ENCODE measurements at places on chromosomes 2 and 18.

- no peak for DNase-seq
Observed at GRCh38 chr2:67845621-67846369, 217.0 kb downstream of the C1D start.

GRCh38 chr2:19536136-19536535 lies 177.7 kb upstream of the OSR1 start:
- no peak for DNase-seq

DNA sequence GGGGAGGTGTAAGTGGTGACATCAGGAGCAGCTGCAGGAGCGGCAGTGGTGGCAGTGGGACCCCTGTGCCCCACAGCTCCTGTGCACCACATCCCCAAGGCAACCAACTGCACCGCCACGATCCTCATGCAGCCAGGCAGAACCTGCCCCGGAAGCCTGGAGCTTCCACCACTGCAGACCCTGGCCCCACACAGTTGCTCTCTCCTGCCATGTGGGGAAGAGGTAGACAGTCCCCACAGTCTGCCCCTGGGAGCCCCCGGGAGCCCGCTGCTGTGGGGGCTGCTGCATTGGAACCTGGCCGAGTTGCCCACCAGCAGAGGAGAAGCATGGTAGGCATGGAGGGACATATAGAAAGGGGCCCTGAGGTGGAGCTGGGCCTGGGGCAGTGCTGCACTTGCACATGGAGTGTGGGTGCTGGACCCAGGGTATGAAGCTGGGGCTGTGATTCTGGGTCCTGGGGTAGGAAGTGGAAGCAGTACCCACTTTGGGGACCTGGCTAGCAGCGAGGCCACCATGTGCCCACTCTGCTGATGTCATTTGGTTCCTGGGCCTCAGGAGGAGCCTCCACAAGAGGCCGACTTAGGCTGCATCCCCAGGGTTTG lies 623.3 kb upstream of the LRRTM4 start:
- DNase-seq: no peak

DNA sequence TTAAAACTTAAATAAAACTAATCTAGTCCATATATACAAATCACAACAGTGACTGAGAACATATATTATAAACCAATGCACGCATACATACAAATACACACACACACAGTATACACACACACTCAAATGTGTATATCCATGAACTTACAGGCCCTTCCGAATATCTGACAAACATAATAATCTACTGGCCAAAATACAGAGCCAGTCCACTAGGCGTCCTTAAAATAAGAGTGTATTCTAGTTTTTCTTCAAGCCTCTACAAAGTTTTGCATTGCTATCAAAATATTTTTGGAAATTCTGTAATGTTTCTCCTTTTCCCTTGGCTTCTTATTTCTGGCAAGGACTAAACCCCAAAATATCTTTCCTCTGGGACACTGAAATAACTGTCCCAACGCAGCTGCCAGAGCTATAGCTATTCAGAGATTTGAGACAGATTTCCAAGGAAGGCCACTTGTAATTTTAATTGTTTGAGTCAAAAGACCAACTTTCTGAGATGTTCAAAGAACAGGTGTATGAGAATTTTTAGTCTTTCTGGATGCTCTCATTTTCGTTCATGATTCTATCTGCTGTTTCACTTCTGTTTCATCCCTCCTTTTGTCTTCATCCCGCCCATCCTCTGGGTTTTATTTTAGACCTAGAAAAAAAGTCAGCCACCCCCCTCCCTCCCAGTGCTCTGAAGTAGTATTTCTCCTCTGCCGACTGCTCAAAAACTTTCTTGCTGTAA lies 24.1 kb upstream of the SP3 start:
- no peak for DNase-seq

DNA sequence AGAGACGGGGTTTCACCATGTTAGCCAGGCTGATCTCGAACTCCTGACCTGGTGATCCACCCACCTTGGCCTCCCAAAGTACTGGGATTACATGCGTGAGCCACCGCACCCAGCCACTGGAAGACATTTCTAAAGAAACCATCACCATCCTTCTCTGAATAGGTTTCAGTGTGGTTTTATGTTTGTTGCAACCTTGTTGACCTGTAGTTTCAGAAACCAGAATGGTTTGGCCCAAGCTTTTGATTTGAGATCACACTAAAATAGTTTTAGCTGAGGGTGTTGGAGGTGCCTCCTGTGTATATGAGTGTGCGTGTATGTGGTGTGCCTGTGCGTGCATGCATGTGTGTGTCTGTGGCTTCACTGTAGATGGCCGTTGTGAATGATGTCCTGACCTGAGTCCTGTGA lies 26.2 kb downstream of the INPP4A start:
- DNase-seq: no peak

DNA sequence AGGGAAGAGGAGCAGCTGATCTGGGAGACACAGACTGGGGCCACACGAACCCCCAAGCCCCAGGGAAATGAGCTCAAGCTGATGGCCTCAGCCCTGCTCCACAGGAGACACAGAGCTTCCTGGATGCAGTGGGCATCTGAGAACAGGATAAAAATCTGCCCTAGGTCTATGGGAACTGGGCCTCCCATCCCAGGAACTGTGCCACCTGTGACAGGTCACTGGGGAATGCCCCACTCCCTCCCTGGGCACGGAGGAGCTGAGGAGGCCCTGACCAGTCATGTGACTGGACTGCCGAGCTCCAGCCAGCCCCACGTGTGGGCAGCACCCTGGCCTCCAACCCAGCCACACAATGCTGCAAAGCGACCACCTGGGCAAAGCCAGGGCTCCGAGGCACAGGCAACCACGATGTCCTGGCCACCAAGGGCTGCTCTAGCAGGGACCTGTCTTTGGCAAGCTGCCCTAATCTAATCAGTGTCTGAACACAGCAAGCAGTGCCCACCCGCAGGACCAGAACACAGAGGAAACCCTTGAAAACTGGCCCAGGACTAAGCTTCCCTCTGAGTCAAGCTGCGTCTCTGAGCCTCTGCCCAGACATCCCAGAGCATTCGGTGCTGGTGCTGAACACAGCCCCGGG lies 57.8 kb upstream of the ID2 start:
- no peak for DNase-seq

DNA sequence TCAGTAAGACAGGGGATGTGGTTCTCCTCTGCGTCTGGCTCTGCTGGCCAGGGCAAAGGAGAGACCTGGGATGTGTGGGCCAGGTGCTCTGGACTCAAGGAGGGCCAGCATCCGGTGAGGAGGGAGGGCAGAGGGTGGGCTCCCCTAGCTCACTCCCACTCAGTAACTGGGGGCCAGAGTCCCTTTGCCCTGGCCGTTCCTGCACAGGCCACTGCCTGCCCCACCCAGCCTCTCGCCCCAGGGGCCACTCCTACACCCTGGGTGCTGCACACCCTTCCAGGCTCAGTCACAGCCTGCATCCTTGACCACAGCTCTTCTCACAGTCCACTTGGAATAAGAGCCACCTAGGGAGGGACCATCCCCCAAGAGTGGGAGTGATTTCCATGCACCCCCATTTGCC lies 41.0 kb downstream of the SNED1 start:
- DNase-seq: no peak

DNA sequence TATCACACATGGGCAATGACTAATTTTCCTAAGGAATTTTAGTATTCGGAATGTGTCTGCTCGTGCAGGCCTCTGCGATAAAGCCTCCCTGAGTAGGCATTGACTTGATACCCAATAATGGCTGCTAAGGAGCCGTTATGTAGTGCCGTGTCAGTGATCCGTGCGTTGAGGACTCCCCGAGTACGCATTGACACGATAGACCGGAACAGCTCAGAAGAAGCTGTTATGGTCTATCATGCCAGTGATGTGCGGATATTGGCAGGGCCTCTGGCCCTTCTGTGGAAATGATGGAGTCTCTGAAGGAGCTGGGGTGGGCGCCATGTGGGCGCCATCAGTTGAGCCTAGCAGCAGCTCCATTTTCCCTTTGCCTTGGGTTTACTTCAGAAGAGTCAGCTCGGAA lies 29.1 kb downstream of the ZEB2 start:
- DNase-seq: no peak

DNA sequence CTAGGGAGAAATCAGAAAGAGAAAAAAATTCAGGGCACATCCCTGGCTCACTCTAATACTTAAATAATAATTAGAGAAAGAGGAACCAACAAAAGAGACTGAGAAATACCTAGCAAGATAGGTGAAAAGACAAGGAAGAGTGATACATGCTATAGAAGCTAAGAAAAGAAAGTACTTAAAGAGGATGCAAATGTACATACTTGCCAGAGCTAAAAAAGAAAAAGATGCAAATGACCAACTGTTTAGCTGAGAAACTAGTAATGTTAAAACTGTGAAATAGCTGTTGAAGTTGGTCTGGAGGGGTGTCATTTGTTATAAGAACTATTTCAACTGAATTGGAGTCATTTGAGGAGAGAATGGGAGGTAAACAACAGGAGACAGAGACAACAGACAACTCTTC lies 412.2 kb downstream of the SPAG16 start:
- no peak for DNase-seq

GRCh38 chr2:128613351-128613750 lies 294.7 kb upstream of the HS6ST1 start:
- no peak for DNase-seq

DNA sequence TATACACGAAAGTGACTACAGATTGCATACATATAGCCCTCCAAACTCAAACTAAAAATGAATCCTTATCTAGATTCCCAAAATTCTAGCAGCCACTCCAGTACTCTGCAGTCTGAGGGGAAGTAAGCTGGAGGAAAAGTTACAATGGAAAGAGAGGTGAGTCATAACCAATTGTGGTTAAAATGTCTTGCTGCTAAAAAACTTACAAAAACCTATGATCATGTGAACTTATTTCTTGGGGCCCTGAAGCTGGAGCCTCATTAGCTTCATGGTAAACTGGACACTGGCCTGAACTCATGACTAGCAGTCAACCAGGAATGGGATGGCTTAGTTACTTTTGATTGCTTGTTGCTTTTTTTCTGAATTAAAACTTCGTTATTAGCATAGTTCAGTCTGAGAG lies 175.9 kb downstream of the SLC4A3 start:
- no peak for DNase-seq

- no peak for DNase-seq
Observed at GRCh38 chr2:72813841-72814240, 12.0 kb downstream of the EXOC6B start.

GRCh38 chr18:57741273-57741672 lies 61.8 kb downstream of the ATP8B1 start:
- no peak for DNase-seq

DNA sequence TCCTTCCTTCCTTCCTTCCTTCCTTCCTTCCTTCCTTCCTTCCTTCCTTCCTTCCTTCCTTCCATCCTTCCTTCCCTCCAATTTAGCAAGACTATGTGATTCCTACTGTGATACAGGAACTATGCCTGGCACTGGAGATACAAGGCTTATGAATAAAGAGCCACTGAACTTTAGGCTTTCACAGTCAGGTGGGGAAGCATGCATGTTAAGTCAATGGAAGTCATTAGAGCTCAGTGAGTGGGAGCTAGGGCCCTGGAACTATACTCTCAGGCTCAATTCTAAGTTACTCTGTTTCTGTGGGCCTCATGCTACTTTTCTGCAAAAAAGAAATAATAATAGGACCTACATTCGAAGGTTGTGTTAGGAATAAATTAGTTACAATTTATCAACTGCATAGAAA lies 527.6 kb upstream of the ZEB2 start:
- DNase-seq: no peak

- no peak for DNase-seq
Observed at GRCh38 chr2:178836807-178837206, 29.6 kb upstream of the TTN start.

DNA sequence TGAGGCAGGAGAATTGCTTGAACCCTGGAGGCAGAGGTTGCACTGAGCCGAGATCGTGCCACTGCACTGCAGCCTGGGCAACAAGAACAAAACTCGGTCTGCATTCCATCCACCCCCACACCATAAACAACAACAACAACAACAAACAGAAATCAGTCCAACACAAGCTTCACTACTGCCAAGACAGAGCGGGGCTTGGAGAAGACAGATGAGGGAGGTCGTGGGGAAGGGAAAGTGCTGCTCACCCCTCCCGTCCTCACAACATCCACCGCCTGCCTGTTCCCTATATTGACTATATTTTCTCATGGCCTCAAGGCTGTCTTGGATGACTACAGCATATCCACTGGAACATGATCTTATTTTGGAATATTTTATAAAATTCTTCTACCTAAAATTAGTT lies 137.6 kb upstream of the TTC39C start:
- DNase-seq: no peak

GRCh38 chr2:215364157-215365155 lies 52.6 kb downstream of the ATIC start:
- DNase-seq: no peak

DNA sequence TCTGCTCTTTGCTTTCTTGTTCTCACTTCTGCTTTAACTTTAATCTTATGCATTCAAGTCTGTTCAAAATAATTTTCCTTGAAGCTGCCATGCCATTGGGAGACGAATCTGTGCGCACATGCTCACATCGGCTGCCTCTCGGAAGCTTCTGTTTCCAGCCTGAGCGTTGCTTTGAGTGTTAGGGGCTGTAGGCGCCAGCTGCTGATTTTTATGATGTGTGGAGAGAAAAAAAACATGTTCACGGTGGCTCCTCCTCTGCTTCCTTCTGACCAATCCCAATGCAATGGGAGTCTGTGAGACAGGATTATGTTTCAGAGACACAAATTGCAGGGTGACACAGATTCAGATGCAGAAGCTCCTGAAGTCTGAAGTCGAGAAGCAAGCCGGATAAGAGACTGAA lies at the start of gene MC4R:
Gene MC4R (minus strand): TSS at position 180 of the 400 bp plus-strand sequence. CDS start 426 bp downstream, outside the sequence.
- no peak for DNase-seq

GRCh38 chr2:71617266-71617665 lies 163.9 kb downstream of the DYSF start:
- no peak for DNase-seq

- DNase-seq: no peak
Observed at GRCh38 chr2:134233728-134234136, 20.1 kb upstream of the MGAT5 start.

- no peak for DNase-seq
Observed at GRCh38 chr2:169734169-169734847, 676 bp downstream of the KLHL23 start.

DNA sequence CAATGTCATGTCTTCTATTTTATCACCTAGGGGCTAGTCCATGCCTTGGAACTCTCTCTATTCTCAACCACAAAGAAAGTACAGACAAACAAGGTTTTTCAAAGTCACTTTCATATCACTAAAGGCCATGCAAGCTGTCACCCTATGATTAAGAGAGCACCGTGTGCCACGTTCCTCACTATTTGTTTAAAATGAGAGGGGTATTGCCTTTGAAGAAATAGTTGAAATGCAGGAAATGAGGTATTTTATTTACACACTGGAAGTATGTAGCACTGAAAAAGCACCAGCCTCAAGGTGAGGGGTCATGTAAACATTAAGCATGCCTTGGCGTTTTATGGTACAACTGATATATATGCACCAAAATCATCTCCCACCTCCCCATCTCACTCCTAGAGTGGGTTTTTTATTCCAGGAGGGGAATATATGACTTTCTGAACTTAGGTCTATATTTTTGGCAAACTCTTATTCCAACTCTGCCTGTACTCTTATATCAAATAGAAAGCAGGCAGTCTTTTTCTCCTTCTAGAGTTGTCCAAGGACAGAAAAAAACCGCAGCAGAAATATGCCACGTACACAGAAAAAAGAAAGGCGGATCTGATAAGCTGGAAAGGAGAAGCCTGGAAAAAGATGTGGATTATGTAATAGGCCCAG lies 53.5 kb downstream of the VSNL1 start:
- no peak for DNase-seq
